ENCODE measurements at places on chromosomes 3 and 15.

DNA sequence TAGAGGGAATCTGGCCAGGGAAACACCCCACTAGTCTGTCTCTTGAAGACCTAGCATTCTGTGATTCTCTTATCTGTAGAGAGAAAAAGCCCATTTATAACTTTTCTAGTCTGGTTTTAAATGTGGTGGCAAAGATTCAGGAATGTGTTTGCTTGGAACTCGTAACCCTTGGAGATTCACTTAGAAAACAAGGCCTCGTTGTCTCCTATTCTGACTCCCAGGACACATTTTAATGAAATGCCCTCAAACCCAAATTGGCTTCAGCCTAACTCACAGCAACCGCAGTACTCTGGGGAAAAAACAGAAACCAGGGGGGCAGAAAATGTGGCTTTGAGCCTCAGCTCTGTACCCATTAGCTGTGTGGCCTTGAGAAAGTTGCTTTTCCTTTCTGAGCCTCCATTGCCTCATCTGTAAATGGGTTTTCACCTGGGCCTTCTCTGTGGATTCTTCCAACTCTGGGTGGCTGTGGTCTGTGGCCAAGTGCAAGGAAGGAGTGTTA is 36.5 kb downstream of the RPLP1 start:
- DNase-seq = peak; percentile 69

GRCh38 chr3:15682561-15683185 is 81.1 kb downstream of the BTD start:
- peak; percentile 43 for DNase-seq

DNA sequence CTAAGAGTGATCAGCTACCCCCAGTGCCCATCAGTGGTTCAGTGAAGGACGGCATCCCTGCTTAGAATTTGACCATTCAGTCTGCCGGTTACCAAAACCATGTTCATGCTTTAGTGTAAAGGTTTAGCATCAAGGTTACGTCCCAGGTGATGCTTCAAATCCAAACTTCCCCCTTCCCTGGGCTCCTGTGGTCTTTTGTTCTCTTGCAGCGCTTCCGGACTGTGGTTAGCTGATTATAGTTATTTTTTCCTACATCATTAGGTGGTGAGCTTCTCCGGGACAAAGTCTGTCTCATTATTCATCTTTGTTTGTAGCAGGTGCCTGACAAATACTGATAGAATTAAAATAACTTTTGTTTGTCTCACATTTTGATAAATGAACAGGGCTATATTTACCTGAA is 28.3 kb upstream of the MYZAP start:
- no peak for DNase-seq

GRCh38 chr3:48119505-48120193 is 68.6 kb downstream of the CDC25A start:
- peak; percentile 2 for DNase-seq

DNA sequence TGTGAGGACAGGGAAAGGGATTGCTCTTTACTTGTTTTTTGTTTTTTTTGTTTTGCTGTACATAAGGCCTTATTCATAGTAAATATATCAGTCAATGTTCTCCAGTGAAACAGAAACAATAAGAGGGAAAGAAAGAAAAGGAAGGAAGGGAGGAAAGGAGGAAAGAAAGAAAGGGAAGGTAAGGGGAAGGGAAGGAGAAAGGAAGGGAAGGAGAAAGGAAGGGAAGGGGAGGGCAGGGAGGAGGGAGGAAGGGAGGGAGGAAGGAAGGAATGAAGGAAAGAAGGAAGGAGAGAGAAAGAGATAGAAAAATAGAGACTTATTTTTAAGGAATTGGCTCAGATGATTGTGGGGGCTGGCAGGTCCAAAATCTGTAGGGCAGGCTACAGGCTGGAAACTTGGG is 37.2 kb downstream of the TIMP4 start:
- DNase-seq = no peak

GRCh38 chr3:127288921-127289705 is 1.3 kb upstream of the PRR20G start:
- DNase-seq = no peak

DNA sequence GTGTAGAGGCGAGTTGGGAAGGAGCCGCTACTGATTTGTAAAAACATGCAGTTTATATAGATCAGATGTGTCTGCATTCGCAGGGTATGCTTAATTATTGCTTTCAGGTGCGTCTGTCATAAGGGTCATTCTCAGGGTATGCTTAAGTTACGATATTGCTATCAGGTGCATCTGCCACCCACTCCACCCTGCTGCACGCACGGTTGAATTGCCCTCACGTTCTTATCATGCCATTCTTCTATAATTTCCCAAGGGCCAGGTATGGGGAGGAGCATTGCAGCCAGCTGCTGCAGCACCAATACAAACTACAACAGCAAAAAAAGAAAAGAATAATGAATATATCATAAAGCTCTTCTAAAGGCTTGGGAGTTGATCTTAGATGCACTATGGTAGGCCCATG is 230.0 kb downstream of the KBTBD8 start:
- no peak for DNase-seq

DNA sequence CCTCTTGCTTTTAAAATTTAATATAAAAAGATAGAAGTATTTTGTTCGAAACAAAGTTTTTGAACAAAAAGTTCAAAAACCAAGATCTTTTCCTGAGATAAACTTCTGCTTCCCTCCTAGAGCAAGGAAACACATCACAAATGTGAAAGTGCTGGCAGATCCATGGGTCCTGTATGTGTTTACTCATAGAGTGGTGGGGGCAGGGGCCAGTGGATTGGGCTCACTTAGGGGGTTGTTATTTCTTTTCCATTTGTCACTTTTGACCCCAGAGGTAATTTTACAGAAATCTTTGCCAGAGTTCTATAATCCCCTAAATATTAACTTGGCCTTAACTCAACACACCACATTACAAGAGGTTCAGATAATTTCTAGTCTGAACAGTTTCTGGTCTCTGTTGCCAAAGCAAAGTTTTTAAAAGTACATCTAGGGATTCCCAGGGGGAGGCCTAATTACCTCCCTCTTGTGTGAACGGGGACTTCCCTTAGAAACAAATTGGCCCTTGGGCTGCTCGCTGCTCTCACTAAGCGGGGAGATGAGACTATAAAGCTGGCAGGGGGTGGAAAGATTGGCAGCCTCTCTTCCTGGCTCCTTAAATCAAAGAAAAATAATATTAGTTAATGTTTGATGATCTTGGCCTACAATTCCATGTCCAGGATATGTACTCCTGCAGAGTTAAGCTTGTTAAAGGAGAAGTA is 66.8 kb upstream of the PTX3 start:
- no peak for DNase-seq

GRCh38 chr15:79403501-79403900 is 28.6 kb upstream of the MINAR1 start:
- DNase-seq = no peak

DNA sequence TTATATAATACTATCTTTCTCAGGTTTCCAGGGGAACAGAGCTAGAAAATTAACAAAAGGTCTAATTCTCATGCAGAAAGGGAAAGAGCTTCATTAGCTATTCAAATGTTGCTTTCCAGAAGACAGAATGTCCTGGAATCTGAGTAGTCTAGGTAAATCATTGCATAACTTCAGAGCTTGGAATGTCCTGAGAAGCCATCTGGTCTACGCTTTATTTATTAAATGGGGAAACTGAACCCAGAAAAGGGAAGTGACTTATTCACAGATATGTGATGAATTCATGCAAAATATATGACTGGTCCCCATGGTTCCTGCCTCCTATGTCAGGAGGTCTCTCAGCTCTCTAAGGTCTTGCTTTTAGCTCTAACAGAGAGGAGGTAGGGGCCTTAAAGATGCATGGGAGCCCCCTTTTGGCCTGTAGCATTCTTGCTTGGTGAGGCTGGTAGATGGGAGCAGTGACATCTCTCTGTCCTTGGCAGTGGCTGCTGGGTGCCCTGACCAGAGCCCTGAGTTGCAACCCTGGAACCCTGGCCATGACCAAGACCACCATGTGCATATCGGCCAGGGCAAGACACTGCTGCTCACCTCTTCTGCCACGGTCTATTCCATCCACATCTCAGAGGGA is 99.2 kb downstream of the CEMIP start:
- DNase-seq = no peak

- DNase-seq = no peak
Observed at GRCh38 chr3:160403796-160404470, 4.5 kb downstream of the SMC4 start.

DNA sequence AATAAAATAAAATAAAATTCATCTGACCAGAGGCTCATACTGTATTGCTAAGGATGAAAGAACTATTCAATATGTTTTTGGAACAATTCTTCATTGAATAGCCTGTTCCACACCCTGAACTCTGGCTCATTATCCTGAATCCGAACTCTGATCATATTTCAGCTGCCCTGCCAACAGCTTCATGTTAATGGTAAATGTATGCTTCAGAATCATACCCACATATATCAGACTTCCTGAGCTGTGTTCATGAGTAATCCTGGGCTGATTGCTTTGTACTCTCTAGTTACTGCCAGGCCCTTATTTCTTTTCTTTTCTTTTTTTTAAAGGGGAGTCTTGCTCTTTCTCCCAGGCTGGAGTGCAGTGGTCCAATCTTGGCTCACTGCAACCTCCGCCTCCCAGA is 11.8 kb downstream of the INO80 start:
- no peak for DNase-seq

DNA sequence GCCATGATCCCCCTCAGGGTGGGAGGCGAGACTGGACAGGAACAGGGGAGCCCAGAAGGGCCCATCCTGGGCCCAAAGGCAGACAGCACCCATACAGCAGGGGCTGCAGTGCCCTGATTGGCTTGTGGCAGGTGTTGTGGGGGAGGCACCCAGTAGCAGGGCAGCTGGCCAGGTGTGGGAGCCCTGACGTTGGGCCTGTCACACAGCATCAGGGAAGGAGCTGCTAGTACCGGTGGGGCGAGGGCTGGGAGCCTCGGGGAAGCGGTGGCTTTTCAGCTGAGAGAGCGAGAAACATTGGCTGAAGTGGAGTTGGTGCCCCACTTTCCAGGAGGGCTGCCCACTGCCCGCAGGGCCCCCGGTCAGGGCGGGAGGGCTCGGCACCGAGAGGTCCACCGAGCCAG is 19.7 kb upstream of the CYP11A1 start:
- DNase-seq = no peak

- no peak for DNase-seq
Observed at GRCh38 chr3:98800401-98800800, 37.3 kb downstream of the ST3GAL6 start.

- peak; percentile 7 for DNase-seq
Observed at GRCh38 chr15:20341901-20342600, 199.5 kb downstream of the GOLGA6L6 start.

GRCh38 chr15:31101262-31102038 is at the start of gene TRPM1:
TSS of gene TRPM1 (minus strand) at chr15:31101725. CDS start at chr15:31081355, 20,370 bp downstream.
- DNase-seq = no peak

Data from pons (tissue), 1 donor.